ENCODE measurements at places on chromosomes 12 and 14.

GRCh38 chr12:131507881-131508280 is 203.0 kb upstream of the SFSWAP start:
- no peak for DNase-seq

DNA sequence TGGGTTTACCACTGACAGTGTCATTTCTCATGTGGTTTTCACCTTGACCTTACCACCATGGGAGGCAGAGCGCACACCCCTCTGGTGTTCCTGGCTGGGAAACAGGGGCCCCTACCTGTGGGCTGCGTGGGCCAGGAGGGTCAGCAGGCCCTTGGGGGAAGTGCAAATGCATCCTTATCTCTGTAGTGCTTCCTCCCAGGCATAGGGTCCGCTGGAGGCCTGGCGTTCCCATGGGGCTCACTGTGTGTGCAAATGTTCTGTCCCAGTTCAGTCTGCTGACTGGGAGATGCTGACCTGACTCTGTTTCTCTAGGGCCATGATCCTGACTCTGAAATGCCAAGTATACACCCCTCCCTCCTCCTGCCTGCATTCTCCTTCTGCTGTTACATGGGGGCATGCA is 81.3 kb downstream of the SLC25A47 start:
- no peak for DNase-seq

DNA sequence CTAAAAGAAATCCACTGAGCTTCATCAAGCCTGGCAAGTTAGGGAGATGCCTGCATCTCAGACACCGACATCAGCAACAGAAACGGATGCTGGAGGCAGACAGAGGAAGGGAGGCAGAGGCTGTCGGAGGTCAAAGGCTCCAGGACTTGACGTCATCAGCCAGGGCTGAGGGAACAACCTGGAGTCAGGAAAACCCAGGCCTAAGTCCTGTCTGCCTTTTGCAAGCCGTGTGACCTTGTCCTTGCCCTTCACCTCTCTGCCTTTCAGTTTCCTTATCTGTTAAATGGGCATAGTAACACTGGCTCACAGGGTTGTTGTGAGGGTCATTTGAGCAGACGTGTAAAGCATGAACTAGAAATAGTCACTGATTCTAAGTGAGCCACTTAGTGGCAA is 194.2 kb downstream of the BCL11B start:
- no peak for DNase-seq

DNA sequence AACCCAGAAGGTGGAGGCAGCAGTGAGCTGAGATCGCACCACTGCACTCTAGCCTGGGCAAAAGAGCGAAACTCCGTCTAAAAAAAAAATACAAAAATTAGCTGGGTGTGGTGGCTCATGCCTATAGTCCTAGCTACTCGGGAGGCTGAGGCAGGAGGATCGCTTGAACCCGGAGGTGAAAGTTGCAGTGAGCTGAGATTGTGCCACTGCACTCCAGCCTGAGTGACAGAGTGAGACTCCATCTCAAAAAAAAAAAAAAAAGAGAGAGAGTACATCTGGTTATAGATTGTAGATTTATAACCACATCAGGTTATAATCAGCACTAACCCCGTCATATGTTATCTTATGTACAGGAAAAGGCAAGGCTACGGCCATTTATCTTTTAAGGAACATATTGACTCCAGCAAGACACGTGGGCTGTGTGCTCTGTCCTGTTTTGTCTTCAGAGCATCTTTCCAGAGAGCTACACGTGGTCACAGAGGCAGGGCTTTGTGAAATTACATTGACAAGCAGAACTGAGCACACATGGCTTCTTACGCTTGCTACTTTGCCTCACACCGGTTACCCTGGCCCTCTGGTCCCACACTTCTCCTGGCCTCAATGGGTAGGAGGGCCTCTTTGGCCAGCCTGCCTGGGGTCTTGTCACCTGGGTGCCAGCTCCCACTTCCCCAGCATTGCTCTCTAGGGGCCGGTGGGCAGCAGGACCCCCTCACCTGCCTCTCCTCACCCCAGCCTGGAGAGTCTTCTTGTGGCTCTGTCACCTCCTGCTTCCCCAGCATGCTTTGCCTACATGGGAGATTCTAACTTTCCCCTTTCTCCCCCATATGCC is 6.8 kb upstream of the DYNC1H1 start:
- DNase-seq: no peak

- DNase-seq: peak; percentile 80
These were observed 140.8 kb downstream of the DAD1 start for GRCh38 chr14:22448035-22448904.

DNA sequence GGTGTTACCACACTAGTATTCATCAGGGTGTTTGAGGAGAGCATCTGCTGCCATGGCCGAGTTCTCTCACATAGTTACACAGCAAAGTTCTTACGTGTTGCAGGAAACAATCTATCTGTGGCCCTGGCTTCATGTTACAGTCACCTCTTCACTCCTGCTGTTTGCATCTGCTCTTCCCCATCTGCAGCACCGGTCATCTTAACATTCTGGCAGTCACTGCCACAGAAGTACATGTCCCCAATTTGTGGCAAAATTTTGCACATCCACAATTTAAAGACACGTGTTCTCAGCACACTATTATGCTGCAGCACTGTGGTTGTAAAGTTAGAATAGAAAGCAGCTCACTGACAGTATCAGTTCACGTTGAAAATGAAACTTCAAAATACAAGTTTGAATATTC is 23.2 kb downstream of the MAPK1IP1L start:
- no peak for DNase-seq

DNA sequence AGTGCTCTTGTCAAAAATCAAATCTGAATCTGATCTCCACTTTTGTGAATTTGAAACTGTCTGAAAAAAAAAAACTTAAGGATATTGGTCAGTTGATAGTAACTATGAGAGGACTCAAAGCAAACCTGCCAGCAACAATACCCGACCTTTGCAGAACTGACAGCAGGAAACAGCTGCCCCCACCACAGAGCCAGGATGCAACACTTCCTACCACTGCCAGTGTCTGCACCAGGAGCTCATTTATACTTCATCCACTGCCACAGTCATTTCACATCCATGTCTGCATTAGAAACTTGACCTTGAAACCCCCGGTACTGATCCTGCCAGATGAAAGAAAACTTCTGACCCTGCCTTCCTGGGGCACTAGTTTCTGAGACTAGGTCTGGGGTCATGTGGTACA is 27.4 kb upstream of the RXYLT1 start:
- no peak for DNase-seq

DNA sequence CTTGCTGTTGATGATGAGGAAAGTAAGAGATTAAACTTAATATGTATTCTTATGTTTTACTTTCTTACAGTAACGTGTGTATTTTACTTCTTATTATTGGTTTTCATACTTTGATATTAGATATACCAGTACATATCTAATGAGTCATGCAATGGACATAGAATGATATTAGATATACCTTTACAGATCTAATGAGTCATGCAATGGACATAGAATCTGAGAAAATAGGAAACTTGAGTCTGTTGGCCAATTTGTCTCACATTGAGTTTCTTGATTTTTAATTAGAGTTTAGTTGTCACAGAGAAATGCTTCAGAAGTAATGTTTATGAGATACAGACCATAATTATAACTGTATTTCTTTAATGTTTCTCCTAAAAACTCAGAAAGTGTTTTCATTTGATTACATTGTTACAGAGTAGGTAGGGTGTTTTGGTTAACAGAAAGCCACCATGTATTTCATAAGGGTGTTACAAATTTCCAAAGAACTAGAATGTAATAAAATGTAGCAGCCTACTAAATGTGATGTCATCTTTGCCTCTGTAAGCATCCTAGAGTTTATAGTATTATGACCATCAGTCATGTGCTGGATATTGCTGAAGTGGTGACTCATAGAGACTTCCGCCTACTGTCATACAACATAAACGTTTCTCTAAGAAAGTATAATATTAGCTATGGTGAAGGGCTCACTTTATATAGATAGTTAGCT is 3.0 kb downstream of the GAS2L3 start:
- no peak for DNase-seq

DNA sequence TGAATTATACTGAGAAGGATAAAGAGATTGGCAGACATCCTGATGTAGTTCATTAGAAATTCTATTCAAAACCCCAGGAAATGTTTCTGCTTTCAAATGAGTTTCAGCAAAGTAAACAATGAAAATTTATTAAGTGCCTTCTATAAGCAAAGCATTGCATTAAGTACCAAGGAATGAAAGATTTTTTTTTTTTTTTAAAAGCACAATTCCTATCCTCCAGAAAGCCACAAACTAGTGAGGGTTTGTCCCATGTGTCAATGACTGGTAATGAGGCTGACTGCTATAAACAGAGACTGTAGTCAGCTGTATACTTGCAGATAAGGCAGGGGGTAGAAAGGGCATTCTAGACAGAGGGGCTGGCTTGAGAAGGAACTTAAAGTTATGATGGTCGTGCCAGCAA is 6.7 kb downstream of the ANO4 start:
- DNase-seq: no peak

- no peak for DNase-seq
These were observed at the start of gene MGAT4C for GRCh38 chr12:86256163-86256562. TSS of gene MGAT4C (minus strand) at chr12:86256391.

DNA sequence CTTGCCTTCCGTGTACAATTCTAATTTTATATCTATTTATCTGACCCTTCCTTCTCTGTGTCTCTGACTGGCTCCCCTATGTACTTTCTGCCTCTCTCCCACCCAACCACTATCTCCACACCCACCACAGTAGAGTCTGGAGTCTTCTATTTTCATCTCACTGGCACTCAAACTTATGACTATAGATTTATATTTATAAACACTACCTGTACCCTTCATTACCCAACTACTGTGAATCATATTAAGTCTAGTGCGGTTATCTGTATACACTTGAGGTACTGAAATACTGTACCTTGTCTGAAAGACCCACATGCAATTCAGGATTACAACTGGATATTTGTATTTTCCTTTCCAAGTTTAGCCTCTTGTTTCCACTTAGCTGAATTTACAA is 36.1 kb downstream of the ATP2B1 start:
- DNase-seq: no peak

- DNase-seq: no peak
These were observed 35.6 kb downstream of the SYNE3 start for GRCh38 chr14:95480887-95481226.

DNA sequence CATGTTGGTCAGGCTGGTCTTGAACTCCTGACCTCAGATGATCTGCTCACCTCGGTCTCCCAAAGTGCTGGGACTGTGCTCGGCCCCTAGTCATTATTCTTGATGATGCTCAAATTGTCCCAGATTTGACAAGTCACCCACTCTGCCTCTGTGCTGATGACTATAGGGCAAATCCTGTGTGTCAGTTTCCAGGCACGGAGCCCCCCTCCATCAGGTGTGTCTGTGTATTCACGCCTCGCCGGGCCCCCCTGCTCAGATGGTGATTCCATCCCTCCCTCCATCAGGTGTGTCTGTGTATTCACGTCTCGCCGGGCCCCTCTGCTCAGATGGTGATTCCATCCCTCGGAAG is 4.3 kb upstream of the GPR132 start:
- no peak for DNase-seq

GRCh38 chr14:100147181-100147631 is 12.2 kb downstream of the DEGS2 start:
- DNase-seq: no peak

- DNase-seq: no peak
These were observed 12.3 kb upstream of the PARP11 start for GRCh38 chr12:3885277-3886094.

DNA sequence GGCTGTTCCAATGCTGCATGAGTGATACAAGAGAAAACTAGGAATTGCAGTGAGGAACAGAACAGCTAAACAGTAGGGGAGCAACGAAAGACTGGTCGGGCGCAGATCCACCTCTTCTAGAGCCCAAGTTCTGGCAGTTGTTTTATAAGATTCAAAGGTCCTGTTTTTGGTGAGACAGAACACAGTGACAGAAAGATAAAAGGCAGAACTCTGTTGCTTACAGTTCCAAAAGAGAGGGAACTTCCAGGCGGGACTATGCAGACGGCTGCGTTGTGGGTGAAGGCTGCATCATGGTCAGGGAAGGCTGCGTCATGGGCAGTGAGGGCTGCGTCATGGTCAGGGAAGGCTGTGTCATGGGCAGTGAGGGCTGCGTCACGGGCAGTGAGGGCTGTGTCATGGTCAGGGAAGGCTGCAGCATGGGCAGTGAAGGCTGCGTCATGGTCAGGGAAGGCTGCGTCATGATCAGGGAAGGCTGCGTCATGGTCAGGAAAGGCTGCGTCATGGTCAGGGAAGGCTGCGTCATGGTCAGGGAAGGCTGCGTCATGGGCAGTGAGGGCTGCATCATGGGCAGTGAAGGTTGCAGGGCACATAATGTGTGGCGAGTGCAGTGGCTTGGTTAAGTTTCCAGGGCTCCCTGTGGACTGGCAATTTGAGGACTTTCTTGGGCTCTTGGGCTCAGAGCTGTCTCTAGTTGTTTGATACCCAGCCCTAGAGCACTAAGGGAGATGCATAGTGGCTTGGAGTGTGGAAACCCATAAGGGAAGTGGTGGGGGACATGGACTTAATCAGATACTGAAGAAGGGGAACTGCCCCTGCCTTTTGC is 619.9 kb downstream of the AACS start:
- no peak for DNase-seq

GRCh38 chr12:128930606-128931005 is 77.3 kb downstream of the GLT1D1 start:
- no peak for DNase-seq

DNA sequence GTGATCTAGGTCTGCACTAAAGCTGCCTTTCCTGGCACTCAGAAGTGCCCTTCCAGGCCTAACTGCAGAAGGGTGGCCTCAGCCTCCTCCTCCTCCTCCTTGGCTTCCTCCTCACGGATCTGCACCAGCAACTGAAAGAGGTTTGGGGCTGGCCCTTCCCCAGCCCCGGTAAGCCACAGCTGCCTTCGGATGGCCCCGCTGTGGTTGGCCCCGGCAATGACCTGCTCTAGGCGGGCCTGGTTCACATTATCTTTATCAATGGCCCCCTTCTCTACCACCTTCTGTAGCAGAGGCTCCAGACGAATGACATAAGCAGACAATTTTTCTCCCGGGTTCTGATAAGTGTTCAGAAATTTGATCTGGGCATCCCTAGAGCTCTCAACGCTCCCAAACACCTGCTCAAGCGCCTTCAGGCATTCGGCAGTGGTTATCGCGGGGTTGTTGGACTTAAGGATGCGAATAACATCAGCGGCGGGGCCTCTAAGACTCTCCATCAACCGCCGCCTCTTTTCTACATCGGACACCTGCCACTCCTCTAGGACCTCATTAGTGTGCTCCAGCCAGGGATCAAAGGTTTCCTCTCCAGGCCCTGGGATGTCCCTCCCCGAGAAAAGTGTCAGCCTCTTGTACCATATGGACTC is 1.5 kb downstream of the PNMA1 start:
- DNase-seq: no peak

- DNase-seq: no peak
These were observed 475.3 kb downstream of the EGLN3 start for GRCh38 chr14:33475623-33476022.

GRCh38 chr14:51576879-51577278 is 74.8 kb upstream of the FRMD6 start:
- no peak for DNase-seq

- DNase-seq: no peak
These were observed 22.4 kb downstream of the ANKRD9 start for GRCh38 chr14:102487204-102487577.

Measured in CMK (cell line).